ENCODE measurements at places on chromosomes 5 and 9.

DNA sequence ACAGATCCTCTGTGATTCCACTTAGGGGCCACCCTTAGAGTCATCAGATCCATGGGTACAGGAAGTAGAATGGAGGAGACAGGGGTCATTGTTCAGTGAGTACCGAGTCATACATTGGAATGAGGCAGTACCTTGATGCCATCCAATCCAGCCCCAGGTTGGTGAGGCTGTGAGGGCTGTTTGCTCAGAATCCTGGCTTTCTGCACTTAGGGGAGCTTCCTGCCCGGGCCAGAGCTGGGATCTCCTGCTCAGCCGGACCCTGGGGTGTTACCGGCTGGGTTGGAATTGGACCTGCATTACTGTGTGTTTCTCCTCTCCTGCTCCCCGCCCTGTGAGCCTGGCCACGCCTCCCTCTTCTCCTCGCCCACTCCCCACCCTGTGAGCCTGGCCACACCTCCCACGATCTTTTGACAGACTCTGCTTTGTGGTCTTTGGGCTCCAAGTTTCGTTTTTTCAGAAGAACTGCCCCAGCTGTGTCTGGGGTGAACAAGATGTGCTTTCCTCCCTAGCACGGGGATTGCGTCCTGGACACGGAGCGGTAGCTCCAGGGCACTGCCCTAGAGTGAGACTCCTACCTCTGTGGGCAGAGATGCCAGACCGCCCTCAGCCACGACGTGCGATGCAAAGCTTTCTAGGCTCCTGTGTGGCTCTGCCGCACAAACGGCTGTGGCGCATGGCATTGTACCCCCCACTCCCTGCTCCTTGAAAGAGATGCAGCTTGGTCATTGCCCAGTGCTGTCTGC lies 15.4 kb downstream of the TRAF2 start:
- peak; percentile 67 for DNase-seq

GRCh38 chr5:16936989-16937438 lies 926 bp upstream of the MYO10 start:
- DNase-seq, result no peak

DNA sequence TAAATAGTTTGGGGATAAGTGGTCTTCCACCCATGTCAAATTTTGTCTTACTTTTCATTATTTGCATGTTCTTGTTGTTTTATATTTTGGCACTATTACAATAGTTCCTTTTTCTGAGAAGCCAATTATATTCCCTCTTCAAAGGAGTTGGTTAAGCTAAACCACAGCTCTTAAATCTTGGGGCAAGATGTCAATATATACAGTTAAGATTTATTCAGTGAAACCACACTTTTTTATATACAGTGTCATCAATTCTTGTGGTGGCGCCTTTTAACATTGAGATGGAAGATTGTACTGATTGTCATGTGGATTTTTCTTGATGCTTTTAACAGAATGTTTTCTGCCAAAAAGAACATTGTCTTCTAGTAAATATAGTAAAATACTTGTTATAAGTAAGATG lies 104.1 kb downstream of the MTREX start:
- no peak for DNase-seq

GRCh38 chr5:113187906-113188305 lies 211.3 kb downstream of the DCP2 start:
- no peak for DNase-seq

GRCh38 chr5:139655727-139656271 lies 7.7 kb downstream of the CXXC5 start:
- DNase-seq, result no peak

- DNase-seq, result no peak
These were observed 173.8 kb downstream of the PSAT1 start for GRCh38 chr9:78470741-78471140.

DNA sequence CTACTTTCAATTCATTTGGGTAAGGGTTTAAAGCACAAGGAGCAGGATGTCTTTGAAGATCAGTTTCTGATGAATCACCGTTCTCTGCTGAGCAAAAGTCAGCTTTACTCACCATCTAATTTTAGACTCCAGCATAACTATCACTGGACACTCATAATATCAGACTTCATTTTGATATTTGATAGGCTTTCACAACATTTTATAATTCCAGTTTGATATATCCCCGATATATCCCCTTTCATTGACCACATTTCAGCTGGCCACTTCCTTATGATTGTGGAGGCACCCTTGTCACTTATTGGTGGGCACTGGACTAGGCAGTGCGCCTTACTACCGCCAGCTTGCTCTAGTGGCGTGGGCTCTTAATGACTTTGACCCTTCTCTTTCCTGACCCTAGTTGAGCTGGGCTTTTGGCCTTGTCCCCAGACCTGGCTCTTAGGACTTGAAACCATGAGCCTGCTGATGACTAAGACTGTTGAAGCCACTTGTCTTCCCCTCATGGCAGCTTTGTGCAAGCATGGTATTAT lies 46.8 kb downstream of the CYSTM1 start:
- DNase-seq, result no peak

DNA sequence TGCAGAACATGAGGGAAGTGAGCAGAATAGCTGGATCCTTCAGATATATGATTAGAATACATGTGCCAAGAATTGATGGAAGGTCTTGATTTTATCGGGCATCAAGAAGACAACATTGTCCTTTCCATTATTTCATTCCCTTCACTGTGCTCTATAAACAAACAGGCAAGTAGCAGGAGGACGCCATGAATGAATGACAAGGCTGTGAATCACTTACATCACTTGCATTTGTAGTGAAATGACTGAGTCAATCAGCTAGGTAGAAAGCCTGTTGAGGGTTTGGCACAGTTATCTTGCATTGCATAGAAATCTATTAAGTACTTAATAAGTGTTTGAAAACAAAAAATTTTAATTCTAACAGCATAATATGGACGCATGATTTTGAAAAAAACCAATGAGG lies 548.8 kb upstream of the IZUMO3 start:
- no peak for DNase-seq

- DNase-seq, result no peak
These were observed 305.4 kb downstream of the TLR4 start for GRCh38 chr9:118009614-118010013.

DNA sequence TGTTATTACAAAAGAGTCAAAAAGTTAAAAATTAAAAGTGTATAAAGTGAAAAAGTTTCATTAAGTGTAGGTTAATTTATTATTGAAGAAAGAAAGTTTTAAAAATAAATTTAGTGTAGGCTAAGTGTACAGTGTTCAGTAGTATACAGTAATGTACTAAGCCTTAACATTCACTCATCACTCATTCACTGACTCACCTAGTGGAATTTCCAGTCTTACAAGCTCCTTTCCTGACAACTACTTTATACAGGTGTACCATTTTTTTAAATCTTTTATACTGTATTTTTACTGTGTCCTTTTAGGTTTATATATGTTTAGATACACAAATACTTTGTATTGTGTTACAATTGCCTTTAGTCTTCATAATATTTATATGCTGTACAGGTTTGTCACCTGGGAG lies 530.2 kb upstream of the FAM174A start:
- DNase-seq, result no peak

GRCh38 chr5:41526699-41527098 lies 16.3 kb upstream of the PLCXD3 start:
- no peak for DNase-seq

DNA sequence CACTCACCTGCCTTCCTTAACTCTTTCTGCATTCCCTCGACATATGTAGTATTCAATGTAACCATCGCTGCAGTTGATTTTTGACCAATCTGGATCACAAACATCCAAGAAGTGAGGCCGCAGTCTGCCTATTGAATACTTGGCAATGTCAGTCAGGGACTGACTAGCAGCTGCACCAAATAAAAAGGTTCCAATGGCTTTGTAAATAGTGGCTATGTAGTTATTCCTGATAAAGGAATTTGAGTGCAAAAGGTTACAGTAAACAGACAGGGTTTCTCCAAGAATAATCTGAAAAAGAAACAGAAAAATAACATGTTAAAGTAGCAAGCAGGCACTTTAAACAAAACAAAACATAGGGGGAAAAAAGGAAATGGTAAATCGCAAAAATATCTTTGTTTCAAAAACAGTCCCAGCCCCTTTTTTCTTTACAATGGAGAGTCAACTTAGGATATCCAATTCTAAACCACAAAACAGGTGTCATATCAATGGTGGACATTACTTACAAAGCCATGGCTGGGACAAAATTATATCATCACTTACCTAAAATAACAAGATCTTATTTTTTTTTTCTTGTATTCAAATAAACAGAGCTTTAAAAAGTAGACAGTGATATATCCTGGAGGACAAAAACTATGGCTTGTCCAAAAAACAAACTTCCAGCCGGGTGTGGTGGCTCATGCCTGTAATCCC lies 66.8 kb downstream of the PLPP1 start:
- DNase-seq, result no peak

- DNase-seq, result no peak
These were observed 23.3 kb downstream of the SMIM23 start for GRCh38 chr5:171808951-171809350.

GRCh38 chr9:37220971-37221370 lies 100.6 kb downstream of the ZCCHC7 start:
- DNase-seq, result no peak

DNA sequence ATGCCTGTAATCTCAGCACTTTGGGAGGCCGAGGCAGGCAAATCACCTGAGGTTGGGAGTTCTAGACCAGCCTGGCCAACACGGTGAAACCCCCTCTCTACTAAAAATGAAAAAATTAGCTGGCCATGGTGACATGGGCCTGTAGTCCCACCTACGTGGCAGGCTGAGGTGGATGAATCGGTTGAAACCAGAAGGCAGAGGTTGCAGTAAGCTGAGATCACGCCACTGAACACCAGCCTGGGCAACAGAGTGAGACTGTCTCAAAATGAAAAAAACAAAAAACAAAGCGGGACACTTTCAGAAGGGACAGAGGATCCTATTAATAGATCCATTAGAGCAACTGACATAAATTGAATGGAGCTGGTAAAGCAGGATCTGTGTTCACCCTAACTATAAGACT lies 89.6 kb upstream of the SGCD start:
- DNase-seq, result no peak

DNA sequence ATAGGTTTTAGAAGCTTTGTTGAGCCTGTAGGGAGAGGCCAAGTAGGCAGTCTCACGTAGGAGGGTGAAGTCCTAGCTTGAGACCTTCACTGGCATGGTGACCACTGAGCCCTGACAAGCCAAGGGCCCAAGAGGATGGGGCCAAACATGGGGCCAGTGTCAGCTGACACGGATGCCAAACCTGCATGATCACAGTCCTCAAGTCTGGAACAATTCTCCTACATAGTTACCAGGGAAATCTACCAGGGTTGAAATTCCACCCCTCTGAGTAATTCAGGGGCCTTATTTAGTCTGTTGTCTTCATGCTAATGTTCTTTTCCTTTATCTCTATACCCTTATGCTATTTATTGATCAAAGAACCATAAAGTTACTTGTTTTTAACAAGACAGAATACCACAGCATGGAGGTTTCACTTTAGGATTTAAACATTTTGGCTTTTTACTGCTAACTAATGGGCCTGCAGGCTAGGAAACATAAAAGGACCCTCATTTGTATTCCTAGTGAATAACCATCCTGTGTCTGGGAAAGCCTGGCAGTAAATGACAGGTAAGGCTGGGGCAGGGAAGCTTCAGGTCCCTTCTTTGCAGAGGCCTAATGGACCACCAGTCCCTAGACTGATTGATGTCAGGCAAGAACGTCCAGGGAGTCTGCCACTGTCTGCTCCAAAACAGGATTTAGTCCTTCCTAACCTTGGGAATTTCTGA lies 140.8 kb downstream of the FGF1 start:
- DNase-seq, result no peak

- DNase-seq, result no peak
These were observed 56.9 kb downstream of the NPR3 start for GRCh38 chr5:32767948-32768467.

- no peak for DNase-seq
These were observed 51.1 kb upstream of the MVB12B start for GRCh38 chr9:126275386-126276001.

DNA sequence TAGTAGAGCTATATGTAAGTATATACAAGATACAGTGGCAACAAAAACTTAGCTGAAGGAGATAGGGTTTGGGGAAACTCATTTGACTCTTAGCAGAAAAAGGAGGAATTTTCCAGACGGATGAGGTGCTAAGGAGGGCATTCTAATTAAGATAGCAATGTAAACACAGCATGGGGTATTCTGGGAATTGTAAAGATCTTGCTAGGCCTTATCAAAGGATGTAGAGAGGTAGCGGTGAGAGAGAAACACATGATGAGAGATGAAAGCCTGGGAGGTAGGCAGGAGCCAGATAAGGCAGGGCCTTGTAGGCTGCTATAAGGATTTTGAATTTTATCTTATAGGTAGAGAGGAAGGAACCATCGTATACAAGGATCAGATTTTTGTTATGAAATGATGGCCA lies 106.6 kb upstream of the KCNN2 start:
- DNase-seq, result no peak

- DNase-seq, result no peak
These were observed 813 bp upstream of the AGTPBP1 start for GRCh38 chr9:85742597-85742936.

GRCh38 chr5:175749591-175749990 lies 91.7 kb downstream of the HRH2 start:
- no peak for DNase-seq

DNA sequence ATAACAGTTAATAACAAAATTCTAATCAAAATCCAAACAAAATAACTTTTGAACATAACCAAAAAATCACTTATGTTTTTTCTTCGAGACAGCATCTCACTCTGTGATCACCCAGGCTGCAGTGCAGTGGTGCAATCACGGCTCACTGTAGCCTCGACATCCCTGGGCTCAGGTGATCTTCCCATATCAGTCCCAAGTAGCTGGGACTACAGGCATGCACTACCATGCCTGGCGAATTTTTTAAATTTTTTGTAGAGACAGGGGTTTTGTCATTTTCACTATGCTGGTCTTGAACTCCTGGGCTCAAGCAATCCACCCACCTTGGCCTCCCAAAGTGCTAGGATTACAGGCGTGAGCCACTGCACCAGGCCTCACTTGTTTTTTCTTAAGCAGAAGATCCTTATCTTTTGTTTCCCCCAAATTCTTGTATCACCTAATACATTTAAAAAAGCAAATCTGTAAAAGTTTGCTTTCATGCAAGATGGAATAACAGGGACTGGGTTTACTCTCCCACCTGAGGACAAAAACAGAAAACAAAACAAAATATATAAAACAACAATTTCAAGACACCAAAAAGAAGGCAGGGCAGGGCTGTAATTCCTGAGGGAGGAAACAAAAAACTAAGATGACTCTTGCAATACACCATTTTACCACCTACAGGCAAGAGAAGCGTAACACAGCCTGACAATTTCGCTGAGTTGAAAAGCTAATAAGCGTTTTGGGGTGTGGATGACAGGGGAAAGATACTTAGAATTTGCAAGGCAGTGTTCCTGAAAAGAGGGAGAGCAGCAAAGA lies 71.4 kb downstream of the RAPGEF6 start:
- no peak for DNase-seq

All from stimulated activated CD4-positive, alpha-beta T cell treated with anti-CD3 and anti-CD28 coated beads, Interleukin-15, amount 100 ng/mL, for 48 hours (primary cell).